ENCODE measurements at places on chromosomes 2 and 18. TPM values are rescaled to one million over a fixed set of nuclear protein-coding genes. Genes with fewer than 3 reads are reported as not detected.

GPR35 gene
- 7.4 TPM for polyA plus RNA-seq

GRCh38 chr18:5415665-5416064, 120.1 kb upstream of the ZBTB14 start:
- no peaks in the 10 kb centered on the region for H3K4me1 ChIP-seq
- H3K27ac ChIP-seq, result no peak overlapping the region
- H3K36me3 ChIP-seq, result no peaks in the 10 kb centered on the region
- no peaks in the 10 kb centered on the region for H3K27me3 ChIP-seq
- no peak overlapping the region for H3K4me3 ChIP-seq
- DNase-seq, result no peak

SP110 gene
- polyA plus RNA-seq, result 63.5 TPM

DNA sequence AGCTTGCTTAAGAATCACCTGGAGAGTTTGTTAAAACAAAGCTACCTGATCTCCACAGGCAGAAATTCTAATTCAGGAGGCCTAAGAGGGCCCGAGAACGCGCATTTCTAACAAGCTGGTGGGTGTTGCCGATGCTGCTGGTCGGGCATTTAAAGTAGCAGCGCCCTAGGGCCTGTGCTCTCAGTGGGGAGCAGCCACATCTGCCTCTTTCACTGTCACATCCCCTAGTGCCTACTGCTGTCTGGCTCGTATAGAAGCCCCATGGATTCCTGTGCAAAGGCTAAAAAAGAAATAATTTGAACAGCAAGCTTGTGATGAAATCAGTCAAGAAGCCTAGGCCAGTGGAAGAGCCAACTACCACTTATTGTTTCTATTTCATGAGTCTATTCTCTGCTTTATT, 126.7 kb upstream of the SMIM21 start:
- no peaks in the 10 kb centered on the region for H3K27me3 ChIP-seq
- H3K27ac ChIP-seq, result no peak overlapping the region
- no peaks in the 10 kb centered on the region for H3K36me3 ChIP-seq

DNA sequence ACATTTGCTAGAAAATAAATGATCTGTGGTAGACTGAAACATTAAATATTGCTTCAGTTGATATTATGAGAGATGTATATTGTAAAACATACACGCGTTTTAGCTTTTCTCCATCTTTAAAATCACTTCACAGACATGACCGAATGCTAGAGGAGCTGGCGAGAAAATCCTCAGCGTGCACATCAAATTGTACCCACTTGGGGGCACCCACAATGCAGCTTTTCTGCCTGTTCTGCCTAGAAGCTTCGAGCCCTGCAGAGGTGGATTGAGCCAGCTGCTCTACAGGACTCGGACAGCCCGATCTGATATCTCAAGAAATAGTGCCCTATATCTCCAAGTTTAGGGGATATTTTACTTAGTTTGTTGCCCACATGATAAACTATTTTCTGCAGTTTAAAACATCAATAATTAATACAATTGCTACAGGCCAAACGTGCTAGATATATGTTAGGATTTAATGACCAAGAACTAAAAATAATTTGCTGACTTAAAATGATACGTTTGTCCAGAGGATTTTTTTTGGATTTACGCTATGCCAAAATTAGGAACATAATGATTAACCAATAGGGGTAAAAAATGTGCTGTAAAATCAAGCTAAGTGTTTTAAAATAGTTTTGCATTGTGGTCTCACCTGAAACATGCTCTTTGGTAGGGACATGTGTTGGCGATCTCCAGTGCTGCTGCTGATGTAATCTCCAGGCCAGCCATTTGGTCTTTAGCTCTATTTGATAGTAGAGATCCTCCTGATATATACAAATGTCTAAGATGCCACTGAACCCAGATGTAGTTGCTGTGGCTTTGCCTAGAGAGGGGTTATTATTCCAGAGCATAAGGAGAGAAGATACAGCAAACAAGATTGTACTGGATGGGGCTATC, 22.3 kb upstream of the ATP5MC3 start:
- H3K27me3 ChIP-seq, result no peaks in the 10 kb centered on the region
- DNase-seq, result peak; percentile 76
- H3K36me3 ChIP-seq, result no peaks in the 10 kb centered on the region
- no peak overlapping the region for H3K4me3 ChIP-seq
- H3K27ac ChIP-seq, result no peak overlapping the region

- no peaks in the 10 kb centered on the region for H3K4me1 ChIP-seq
- no peaks in the 10 kb centered on the region for H3K27me3 ChIP-seq
- no peak overlapping the region for H3K27ac ChIP-seq
- H3K36me3 ChIP-seq, result no peaks in the 10 kb centered on the region
- no peak overlapping the region for H3K4me3 ChIP-seq
- no peak for DNase-seq
These were observed 175.1 kb downstream of the NCK2 start for GRCh38 chr2:105919826-105920225.

GRCh38 chr2:29073933-29074332, 390 bp downstream of the PCARE start:
- no peak overlapping the region for H3K4me3 ChIP-seq
- no peak for DNase-seq

RNU2-63P gene
- polyA plus RNA-seq, result not detected

DNA sequence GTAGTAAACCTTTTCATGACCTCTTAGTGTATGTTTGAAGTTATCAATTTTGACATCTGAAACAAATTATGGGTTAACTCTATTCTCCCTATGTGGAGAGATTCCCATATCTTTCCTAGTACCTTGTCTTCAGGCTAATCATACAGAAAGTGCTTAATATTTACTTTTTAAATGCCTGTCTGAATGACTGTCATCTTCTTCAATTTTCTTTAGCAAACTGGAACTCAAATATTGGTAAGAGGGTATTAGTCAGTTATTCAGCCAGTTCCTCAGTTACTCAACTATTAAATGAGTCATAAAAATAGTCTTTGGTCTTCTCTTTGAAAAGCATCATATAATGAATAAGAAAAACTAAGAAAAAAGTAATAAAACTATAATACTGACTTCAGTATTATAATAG, 1038.0 kb upstream of the PIK3C3 start:
- DNase-seq, result no peak
- H3K36me3 ChIP-seq, result no peaks in the 10 kb centered on the region
- no peak overlapping the region for H3K27ac ChIP-seq
- no peaks in the 10 kb centered on the region for H3K27me3 ChIP-seq
- H3K4me3 ChIP-seq, result no peak overlapping the region
- no peaks in the 10 kb centered on the region for H3K4me1 ChIP-seq

MC4R gene
- polyA plus RNA-seq, result 0.26 TPM

CPO gene
- polyA plus RNA-seq, result 0.15 TPM

FTCDNL1 gene
- polyA plus RNA-seq, result 3.1 TPM

- H3K4me3 ChIP-seq, result peak overlapping the region; percentile 59
- no peaks in the 10 kb centered on the region for H3K36me3 ChIP-seq
- H3K27ac ChIP-seq, result peak overlapping the region; percentile 68
- DNase-seq, result no peak
- no peaks in the 10 kb centered on the region for H3K4me1 ChIP-seq
These were observed 1.5 kb downstream of the COL5A2 start for GRCh38 chr2:189178054-189178453.

CTDP1 gene
- 20.8 TPM for polyA plus RNA-seq

HOXD4 gene
- 5.1 TPM for polyA plus RNA-seq

All from spleen (tissue), 13 donors.